Osteocyte (in vitro differentiated cells): ENCODE measurements at places on chromosomes 13 and 19.
A peak's percentile ranks its signal among the peaks of the same experiment; 100 is the strongest.

DNA sequence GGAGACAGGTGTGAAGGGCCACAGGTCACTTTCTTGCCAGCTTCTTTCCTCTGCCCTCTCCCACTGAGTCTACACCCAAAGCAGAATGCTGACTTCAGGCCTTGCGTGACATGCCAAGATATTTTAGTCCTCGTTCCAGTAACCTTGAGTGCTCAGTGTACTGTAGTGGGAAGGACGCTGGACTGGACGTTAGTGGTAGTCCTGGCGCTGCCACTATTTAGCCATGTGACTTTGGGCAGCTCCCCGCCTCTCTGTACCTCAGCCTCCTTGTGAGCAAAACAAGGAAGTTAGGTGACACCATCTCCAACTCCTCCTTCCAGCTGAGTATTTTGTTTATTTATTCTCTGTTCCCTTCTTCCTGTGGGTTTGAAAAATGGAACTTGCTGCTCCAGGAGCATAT, 86.1 kb downstream of the FRY start:
- DNase-seq = no peak

GRCh38 chr19:55196803-55197202, 12.5 kb downstream of the PTPRH start:
- no peak for DNase-seq

- no peak for DNase-seq
These were observed 1.1 kb upstream of the LYL1 start for GRCh38 chr19:13103581-13104359.

DNA sequence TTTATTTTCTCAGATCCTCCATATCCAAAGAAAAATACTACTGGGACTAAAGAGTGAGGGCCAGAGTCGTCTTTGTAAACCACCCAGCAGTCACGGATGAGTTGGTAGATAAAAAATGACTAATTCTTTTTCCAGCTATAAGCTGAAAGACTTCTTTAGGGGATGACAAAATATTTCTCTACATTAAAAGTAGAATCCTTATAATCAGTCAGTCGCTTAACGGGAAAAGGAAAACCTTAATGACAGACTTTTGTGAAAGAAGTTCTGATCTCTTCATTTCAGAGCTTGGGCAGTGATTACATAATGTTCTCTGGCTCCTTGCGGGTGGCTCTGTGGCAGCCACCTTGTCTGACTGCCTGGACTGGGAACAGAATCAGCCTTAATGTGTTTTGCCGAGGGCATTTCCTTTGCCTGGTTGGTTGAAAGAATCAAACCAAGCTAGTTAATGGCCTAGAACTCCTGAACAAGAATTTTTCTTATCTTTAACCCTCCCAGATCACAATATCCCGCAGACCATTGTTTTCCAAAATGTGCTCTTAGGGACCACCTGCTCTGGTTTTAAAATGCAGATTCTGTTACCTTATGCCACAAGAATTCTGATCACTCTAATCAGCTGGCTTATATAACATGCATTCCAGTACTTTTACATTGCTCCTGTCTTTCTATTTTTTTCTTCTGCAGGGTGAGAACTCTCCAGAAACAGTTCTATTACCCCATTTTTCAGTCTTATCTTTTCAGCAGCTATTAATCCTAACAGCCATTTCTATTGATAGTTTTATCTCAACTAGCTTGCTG, 2.5 kb downstream of the ITM2B start:
- no peak for DNase-seq

- DNase-seq = peak; percentile 87
These were observed 471 bp upstream of the INSR start for GRCh38 chr19:7294558-7295212.

GRCh38 chr13:30818323-30818960, 83.1 kb downstream of the ALOX5AP start:
- DNase-seq = no peak

- no peak for DNase-seq
These were observed 53.0 kb upstream of the ZNF254 start for GRCh38 chr19:24033963-24034342.

DNA sequence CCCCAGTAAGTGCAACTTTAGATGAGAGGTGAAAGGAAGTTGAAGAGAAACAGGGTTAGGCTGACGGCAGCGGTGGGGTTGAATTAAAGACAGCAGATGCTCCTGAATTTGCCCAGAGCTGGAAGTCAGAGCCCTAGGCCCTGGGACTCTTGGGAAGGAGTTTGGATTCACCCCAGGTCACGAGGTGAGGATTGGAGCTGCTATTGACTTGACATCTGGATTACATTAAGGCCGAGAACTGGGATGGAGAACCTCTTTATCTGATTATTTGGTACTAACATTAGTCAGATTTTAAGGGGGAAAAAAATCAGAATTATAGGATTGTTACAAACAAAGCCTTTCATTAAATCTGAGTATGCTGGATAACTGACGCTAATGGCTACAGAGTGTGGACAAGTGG, 367.2 kb downstream of the ZNF536 start:
- DNase-seq = no peak

GRCh38 chr13:48542138-48542537, 9.3 kb upstream of the RCBTB2 start:
- no peak for DNase-seq

GRCh38 chr19:1902923-1903322, 2.3 kb upstream of the ADAT3 start:
- DNase-seq = no peak

DNA sequence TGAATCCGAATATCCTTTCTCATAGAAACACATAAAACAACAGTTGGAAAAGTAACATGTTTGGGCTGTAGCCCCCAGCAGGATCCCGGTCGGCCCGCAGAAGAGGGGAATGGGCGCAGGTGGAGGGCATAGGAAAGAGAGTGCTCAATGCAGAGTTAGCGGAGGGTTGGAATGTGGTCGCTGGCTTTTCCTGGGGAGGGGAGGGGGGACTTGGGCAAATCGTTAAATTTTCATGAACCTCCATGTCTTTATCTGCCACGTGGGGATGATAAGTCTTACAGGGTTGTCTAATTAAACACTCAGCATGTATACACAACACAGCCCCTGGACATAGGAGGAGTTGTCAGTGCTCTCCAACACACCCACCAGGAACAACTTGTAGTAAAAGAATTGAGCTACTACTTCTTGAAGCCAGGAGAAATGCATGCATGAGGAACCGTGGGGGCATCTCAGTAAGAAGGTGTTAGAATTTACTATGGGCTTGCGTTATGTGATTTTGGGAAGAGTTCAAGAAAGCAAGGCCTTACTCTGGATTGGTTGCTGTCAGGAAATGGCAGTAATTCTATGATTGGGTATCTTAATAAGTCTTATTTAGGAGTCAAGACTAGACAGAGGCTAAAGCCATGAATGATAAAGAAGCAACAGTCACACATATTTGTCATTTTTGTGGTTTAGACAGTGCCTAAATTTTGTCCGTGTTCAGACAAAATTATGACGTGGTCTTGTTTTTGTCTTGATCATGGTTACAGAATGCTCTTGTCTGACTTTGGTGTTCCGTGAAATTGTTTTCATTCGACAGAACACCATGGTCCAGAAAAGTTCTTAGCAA, 671 bp upstream of the SLC46A3 start:
- DNase-seq = no peak

DNA sequence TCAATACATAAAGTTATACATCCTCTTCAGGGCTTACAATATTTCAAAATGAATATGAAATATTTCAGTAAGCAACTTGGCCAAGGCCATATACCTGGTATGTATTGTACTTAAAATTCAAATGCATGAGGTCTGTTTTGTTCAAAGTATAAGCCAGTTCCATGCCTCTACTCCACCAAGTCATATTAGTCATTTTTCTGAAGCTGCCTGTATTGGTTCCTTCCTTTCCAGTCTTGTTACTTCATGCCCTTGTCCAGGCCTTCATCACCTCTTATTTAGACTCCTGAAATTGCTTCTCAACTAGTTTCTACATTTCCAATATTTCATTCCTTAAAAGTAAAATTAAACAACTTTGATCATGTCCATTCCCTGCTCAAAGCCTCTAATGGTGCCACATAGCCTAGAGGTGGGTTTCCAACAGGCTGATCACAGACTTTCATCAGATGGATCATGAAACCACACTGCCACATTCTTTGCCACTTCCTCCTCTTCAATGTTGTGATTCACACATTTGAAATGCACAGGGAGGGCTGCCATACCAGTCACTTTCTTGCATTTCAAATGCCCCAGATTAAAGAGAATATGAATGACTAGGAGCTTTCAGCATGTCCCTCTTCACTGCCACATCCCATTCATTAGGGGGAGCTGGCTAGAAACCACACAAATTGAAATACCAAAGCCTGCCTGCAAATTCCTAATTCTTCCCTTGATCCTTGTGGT, 424.1 kb upstream of the DACH1 start:
- DNase-seq = no peak

DNA sequence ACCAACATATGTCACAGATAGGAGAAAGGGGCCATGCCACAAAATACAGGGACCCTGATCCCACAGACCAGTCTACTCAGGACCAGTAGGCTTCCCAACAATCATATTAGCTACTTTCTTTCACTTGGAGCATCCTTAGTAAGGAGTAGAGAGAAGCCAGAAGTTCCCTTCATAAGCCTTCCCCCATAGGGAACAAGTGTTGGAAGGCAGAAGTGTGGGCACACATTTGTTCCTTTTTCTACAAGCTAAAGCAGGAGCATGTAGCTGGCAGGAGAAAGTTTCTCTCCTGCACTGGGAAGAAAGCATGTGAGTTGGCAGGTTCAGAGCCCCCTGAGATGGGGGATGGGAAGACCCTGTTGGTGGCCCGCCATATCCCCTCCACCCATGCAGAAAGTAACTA, 165.4 kb downstream of the KCTD12 start:
- no peak for DNase-seq

GRCh38 chr19:52584736-52585440, 14.8 kb downstream of the ZNF701 start:
- peak; percentile 83 for DNase-seq

DNA sequence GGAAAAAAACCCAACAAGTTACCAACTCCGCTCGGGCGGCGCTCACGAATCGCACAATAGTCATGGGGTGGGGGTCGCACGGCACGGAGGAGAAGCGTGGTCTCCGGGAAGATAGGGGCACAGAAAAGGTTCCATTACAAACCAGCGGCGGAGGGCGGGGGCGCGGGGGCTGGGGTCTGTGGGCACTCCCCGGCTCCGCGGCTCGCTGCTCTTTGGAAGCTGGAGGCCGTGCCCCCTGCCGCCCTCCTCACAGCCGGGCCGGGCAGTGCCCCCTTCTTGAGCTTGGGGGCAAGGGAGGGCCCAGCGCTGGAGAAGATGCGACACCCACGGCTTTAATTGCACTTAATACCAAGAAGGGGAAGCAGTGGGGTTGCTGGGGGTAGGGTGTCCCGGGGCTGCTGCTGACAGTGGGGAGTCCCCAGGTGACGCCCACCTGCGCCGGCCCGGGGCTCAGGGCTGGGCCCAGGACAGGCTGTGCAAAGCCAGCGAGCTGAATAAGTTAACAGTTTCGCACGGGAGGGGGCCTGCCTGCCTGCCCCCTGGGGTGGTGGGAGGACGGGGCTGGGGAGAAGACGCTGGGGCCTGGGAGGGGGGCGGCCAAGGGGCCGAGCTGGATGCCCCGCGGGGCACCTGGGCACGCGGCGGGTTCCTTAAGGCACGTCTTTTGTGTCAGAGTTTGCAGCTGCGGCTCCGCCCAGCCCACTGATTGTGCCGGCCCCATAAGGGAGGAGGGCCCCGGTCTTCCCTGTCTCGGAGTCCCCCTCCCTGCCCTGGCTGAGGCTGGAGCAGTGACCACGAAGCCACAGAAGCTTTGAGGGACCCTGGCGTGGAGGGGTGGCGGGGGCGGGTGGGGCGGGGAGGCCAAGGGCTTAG, 9.8 kb downstream of the DCAF15 start:
- no peak for DNase-seq

DNA sequence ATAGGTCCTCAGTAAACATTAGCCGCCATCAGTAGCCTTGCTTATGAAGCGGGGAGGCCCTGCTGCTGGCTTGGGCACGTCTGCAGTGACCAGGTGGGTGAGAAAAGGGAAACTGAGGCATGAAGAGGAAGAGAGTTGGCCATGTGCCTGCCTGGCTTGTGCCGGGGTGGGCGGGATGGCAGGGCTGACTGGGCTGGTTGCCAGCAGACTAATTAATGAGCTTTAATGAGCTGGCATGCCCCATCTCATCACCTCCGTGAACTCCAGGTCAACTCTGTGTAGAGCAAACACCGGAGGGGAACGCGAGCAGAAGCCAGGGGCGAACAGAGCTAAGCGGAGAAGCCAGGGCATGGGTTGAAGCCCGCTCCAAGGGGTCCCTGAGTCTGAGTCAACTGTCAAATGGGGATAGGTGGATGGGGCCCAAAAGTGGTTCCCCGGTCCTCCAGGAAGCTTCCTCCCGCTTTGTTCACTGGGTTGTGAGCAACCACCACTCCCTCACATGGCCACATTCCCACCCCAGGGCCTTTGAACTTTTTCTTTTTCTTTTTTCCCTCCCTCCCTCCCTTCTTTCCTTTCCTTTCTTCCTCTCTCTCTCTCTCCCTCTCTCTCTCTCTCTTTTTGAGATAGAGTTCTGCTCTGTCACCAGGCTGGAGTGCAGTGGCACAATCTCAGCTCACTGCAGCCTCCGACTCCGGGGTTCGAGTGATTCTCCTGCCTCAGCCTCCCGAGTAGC, 8.7 kb downstream of the NR2F6 start:
- no peak for DNase-seq

DNA sequence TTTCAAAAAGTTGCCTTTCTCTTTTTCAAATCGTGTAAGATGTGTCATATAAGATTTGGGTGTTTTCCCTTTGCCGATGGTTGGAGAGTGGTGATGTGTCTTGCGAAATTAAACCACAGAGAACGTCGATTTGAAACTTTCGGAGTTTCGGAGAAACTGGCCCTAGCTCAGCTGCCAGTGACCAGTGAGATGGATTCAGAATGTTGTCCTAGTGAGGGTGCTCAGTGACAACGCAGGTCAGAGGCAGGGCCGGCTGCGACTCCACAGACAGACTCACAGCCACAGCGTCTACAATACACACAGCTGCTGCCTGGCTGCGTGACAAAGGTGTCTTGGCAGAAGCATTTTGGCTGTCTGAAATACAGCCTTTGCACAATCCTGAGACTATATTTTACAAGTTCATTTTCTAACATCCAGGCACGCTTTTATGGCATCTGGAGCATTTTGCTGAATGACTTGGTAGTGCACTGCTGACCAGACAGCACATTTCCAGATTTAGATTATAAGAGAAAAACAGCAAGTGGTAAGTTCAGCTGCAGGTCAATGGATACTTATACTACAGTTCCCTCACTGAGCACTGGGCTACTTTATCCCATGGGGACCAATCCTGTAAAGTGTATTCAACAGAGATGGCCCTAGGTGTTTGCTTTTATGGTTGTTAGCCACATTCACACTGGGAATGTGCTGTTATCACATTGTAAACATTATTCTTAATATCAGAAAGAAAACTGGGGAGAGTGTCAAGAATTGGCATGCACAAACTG, 207.5 kb downstream of the KCNRG start:
- no peak for DNase-seq

GRCh38 chr13:39106216-39107005, 68.2 kb downstream of the NHLRC3 start:
- no peak for DNase-seq

- no peak for DNase-seq
These were observed 143.7 kb downstream of the FREM2 start for GRCh38 chr13:38830442-38831045.

- DNase-seq = no peak
These were observed 260.5 kb downstream of the DCT start for GRCh38 chr13:94218951-94219350.

GRCh38 chr13:72453161-72453560, 274.3 kb downstream of the MZT1 start:
- DNase-seq = no peak
